ENCODE measurements at places on chromosomes 5 and 9.

DNA sequence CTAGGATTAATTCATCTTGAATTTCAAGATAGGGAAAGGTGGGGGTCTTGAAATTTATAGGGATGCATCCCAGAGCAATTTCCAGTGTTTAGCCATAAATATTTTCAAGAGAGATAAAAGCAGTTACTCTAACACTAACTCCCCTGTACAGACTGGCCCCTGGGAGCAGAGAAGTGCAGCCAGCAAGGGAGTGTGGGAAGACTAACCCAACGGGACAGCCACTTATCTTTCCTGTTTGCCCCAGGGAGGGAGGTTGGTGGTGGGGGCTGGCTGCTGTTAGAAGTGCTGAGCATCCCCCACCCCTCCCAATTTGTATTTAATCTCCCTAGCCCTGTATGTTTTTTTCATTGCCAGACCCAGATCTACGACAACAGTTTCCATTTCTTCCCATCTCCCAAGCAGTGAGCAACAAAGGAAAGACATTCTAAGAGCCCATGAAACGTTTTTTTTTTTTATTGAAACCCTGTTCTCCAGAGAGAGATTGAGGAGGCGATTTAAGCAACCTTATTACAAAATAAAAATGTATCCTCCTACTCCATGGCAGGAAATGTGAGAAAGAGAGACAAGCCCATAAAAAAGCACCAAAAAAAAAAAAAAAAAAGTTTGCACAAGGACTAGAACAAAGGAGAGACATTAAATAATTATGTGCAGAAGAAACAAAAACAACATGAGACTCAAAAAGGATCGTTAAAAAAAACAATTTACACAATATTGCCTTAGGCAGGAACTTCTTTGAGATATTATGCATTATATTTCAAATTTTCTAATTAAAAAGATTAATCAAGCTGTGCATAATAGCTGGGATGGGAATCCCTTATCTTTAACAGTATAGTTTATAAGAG is 343.4 kb downstream of the ARHGEF28 start:
- DNase-seq = no peak

DNA sequence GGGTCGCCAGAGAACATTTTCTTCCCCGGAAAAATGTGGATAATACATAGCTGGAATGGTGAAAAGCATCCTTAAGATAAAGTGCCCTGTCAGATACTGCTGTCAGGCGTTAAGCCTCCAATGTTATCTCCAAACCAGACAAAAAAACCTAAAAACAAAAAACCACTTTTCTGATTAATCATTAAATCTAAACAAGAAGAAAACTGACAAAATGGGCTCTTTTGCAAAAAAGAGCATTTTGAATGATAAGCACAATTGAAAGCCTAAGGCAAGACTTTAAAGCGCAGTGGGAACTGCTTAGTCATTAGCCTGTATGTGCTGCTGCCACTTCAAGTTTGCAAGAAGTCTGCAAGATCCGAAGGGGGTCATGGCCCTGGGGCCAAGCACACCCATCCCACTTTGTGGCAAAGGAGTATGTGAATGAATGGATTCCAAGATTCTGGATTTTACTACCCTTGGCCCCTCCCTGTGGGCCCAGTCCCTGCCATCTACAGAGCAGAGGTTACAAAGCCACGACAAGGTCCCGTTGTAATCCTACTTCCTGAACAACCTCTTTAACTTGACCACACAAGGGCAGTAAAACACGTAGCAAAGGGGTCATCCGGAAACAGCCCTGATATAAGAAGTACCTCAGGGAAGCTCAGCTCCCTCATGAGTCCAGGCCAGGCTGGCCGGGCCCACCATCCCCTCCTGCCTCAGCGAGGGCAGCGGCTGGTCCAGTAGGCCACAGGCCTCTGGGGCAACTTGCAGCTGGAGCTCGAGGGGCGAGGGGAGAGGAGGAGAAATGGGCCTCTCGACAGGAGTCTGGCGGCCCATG is 29.7 kb downstream of the SHB start:
- DNase-seq = no peak

DNA sequence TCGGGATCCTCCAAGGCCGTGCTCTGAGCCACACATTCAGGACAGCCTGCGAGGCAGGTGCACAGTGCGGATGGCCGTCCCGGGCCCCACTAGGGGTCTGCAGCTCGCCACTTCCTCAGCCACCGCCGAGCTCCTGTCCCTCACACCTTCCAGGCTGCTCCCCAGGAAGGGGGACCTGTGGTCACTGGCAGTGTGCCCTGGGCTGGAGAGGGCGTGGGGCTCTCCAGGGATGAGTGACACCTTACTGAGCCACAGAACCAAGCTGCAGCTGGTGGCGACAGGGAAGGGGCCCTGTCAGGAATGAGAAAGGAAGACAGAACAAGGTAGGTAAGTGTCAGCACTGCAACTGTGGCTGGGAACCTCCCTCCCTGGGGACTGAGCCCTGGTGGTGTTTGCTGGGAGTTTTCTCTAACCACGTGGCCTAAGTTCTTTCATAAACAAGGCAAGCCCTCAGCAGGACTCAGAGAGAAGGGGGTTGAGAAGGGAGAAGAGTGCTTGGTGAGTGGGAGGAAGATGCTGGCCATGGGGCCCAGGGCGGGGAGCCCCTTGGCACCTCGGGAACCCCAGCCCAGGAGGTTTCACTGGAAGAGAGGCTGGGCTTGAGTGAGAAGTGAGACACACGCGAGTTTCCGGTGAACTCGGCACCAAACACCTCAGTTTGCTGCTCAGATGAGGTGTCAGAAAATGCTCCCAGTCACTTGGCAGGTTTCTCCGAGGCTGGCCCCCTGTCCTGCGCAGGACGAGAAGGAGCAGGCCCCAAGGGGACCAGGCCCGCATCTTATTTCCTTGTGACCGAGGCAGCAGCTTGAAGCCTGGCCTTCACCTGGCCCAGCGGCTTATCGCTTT is 5.2 kb downstream of the IL13 start:
- no peak for DNase-seq

DNA sequence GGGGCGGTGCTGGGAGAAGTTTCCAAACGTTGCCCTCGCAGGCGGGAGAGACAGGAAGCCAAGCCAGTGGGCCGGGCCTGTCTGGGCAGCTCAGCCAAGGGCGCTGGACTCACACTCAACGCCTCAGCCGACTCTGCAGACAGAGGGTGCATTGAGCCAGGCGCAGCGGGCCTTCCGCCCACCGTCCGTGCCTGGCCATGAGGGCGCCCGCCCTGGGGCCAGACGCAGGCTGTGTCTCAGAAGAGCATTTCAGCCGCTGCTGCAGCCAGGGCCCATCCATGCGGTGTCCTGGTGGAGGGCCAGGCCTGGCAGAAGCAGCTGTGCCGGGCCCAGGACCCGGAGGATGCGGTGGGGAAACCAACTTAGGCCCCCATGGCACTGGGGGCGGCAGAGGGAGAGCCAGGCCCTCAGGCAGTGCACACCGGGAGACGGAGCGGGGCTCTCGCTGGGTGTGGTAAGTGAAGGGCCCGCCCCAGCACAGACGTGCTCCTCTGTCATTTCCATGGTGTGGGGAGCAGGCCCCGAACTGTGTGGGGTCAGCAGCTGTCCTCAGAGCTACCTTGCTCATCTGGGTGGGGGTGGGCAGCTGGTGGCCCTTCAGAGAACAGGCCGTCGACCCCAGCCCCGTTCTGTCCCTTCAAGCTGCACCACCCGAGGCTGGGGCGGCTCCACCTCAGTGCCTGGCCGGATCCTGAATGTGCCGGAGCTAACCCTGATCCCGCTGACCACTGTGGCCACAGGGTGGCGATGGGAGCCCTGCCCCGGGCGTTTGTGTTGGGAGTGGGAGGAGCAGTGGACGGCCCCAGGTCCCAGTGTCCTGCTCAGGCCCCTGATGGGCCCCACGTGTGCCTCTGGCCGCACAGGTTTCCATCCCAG is 18.0 kb downstream of the DNLZ start:
- no peak for DNase-seq

GRCh38 chr9:69976152-69976551 is 67.5 kb upstream of the MAMDC2 start:
- DNase-seq = no peak

GRCh38 chr9:126146254-126147145 is 180.1 kb upstream of the MVB12B start:
- DNase-seq = no peak

DNA sequence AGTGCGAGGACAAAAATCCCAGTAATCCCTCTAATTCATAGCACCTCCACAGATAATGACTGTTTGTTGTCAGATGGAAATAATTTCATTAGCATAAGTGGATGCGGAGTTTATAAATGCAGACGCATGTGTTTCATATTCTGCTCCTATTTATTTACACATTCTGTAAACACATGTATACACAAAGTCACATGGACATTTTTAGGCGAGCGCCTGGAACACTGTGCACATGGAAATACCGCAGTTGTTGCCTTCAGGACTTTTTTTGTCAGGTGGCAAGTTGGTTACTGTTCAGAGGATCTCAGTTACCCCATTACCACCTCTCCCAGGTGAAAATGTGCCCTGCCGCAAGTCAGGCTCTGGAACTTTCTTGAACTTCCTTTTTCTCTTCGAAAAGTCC is 40.3 kb upstream of the FBP1 start:
- DNase-seq = no peak

- DNase-seq = no peak
Observed at GRCh38 chr5:133385346-133385745, 227.0 kb downstream of the FSTL4 start.

DNA sequence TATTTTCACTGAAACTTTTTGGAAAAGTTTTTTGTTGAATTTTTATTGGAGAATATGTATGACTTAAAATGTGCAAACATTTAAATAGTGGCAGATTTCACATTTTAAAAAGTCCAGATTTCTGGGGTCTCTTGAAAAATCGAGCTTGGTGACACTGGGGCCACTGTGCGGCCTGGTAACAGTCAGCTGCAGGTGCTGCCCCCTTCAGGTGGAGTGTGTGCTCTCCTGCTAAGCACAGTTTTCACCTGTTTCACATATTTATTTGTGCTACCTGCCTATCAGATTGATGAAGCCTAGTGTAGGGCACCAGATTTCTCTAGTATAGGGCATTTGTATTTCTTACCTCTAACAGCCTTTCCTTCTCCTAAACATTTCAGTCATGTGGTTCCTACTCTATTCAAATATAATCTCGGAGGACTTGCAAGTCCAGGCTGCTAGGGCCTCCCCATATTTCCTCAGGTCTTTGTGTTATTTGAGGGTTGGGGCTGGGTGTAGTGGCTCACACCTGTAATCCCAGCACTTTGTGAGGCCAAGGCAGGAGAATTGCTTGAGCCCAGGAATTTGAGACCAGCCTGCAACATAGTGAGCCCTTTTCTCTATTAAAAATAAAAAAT is 95.8 kb upstream of the KLF9 start:
- DNase-seq = no peak

DNA sequence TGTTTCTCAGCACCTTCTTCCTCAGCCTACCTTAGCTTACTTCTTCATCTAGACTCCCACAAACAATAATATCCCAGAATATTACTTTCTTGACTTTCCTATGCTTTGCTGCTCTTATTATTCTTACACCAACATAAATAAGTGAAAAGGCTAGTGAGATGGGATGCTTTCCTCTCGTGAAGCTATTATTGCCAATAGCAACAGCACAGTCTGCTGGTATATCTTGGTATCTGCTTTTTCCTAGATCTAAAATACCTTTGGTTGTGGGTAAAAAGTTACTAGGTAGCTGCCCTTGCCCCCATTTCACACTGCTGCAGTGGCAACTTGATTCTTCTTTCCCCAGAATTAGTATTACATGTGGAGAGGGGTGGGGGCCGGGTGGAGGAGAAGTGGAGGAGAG is 26.1 kb upstream of the GLIPR2 start:
- DNase-seq = no peak

- no peak for DNase-seq
Observed at GRCh38 chr9:83445703-83446265, 92.4 kb downstream of the FRMD3 start.

DNA sequence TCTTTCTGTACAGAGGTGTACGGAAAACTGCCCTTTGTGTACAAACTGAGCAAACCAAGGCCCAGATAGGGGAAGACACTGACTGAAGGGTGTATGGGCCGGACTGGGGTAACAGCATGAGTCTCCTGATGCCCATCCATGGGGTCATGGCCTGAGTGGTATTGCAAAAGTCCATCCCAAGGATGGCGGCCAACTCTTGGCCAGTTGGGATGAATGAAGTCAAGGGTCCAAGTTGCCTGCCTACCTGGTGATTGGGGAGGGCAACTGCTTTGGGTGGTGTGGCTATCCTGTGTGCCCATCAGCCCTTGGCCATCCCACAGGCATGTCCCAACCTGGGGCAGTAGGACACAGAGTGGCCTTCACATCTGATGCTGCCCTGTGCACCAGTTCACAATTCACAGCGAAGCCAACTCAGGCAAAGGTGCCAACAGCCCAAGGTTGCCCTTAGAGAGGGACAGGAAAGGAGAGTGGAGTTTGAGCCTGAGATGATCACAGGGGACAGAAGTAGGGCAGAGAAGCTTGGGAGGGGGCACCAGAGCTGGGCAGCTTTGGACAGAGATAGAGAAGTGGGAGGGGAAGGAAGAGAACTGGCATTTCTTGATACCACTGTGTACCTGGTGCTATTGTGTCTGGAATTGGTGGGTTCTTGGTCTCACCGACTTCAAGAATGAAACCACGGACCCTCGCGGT is 46.6 kb downstream of the COL15A1 start:
- DNase-seq = no peak

GRCh38 chr5:14264605-14265316 is 121.6 kb downstream of the TRIO start:
- DNase-seq = peak; percentile 34

- DNase-seq = no peak
Observed at GRCh38 chr9:123085916-123086315, 52.4 kb downstream of the GPR21 start.

DNA sequence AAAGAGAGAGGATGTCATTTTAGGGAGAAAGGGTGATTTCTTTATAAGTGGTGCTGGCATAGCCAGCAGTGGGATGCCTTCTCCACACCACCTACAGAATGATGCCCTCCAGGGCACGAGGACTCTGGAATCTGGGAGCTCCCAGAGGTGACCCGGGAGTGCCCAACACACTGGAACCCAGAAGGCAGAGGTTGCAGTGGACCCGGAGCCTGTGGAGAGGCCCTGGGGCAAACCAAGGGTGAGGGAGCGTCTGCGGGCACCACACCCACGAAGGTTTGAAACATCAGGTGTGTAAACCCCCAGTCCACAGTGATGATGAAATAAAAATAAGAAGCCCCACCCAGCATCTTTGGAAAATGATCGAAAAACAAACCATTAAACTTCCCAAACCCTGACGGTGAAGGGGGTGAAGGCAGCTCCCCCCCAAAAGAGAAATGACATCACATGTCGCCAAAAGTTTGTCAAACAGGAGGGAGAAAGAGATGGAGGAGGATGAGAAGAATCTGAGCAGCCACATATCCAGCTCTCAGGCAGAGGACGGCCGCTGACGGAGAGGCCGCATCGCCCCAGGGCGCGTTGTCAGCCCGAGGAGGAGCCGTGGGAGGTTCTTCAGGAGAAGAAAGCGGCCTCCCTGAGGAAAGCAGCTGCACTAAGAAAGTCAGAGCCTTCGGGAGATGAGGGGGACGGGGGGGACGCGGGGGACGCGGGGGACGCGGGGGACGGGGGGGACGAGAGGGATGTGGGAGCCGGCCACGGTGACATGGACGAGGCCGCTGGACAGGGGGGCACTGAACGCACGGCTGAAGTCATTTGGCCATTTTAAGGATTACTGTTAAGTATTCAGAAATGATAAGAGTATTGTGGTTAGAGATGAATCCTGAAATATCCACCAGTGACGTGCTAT is 43.1 kb upstream of the NSMF start:
- DNase-seq = no peak

Measured in T-helper 9 cell (primary cell).